Calu3 (cell line): ENCODE measurements at places on chromosomes 12 and 14.

DNA sequence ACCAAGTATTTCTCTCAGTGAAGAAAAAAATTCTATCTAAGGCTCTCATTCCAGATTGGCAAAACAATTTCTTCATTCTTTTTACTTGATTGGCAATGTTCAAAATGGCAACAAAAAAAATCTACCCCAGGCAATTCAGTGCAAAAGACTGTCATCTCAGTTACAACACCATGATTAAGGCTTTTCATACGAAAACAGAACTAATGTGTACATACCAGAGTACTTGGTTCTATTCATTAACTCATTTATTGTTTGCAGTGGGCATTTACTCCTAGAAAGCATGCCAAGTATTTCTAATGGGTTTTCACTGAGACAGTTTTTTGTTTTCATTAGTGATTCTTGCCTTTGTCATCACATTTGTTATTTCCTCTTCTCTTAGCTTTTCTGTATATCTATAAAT lies 33.0 kb downstream of the DBX2 start:
- no peak for DNase-seq

- DNase-seq: no peak
Observed at GRCh38 chr12:65699251-65699650, 125.0 kb upstream of the HMGA2 start.

- no peak for DNase-seq
Observed at GRCh38 chr14:101097109-101097793, 193.7 kb upstream of the RTL1 start.

- no peak for DNase-seq
Observed at GRCh38 chr12:60209933-60210332, 614.1 kb downstream of the SLC16A7 start.

GRCh38 chr12:98572010-98572409 lies 21.5 kb upstream of the SLC25A3 start:
- DNase-seq: no peak

- DNase-seq: no peak
Observed at GRCh38 chr14:52312931-52313355, 1.2 kb upstream of the PTGER2 start.

DNA sequence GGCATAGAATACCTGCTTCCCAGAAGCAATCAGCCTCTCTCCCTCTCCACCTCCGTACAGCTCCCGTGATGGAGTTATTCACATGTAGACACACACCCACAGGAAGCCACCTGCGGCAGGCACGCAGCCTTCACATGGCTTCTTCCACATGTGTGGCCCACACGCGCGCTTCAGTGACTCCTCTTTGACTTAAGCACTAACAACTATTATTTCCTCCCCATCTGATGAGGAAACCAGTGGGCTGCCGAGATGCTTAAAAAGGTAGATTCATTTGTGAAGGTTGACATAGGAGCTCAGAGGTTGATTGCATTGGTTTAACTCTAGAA lies 69.3 kb downstream of the PRMT8 start:
- DNase-seq: no peak

- no peak for DNase-seq
Observed at GRCh38 chr14:78491048-78491447, 320.9 kb downstream of the NRXN3 start.

- DNase-seq: peak; percentile 39
Observed at GRCh38 chr12:31118347-31119191, 44.9 kb downstream of the DDX11 start.

GRCh38 chr14:95915330-95915729 lies 38.7 kb downstream of the TUNAR start:
- no peak for DNase-seq

DNA sequence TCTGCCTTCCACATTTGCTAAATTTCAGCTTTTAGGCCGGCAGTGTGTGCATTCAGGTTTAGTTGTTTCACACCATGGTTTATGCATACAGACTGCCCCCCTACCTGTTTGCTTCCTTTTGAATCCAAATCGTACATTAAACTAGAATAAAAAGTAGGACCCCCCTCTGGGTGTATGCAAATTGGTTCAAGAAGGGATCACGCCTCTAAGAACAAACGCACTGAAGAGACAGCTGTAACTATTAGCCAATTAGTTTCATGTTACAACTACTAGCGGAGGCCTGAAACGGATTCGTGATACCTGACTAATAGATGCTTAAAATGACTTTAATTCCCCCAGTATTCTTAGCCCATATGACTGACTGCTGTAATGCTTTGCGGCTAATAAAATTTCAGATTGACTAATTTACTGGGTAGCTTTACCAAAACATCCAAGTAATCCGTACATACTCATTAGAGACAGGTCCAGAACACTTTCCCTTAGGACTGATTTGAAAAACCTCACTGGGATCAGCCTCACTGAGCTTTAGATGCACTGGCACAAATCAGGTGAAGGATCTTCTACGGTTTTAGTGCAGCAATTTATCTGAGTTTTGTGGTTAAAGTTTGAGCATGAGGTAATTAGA lies 411.8 kb downstream of the NPAS3 start:
- DNase-seq: no peak

GRCh38 chr12:76042147-76042546 lies 10.6 kb upstream of the PHLDA1 start:
- DNase-seq: no peak

DNA sequence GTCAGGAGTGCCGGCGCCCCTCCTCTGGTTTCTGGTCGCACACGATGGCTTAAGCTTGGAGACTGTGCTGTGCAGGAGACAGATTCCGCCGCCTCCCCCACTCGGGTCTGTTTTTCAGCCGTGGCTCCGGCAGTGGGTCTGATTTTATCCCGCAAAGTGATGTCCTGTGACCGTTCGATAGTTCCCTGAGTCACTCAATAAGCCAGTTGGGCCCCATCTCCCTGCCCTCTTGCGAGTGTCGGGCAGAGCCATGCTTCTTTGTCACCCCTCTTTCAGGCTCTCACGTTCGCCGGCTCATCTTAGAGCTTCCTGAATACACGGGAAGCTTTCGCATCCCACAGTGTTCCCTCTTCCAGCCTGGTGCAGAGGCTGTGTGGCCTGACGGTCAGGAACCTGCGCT lies 127.8 kb upstream of the RFLNA start:
- DNase-seq: no peak

GRCh38 chr14:103280278-103280928 lies 53.6 kb upstream of the EIF5 start:
- DNase-seq: no peak

GRCh38 chr12:2783936-2784600 lies 10.7 kb upstream of the FKBP4 start:
- DNase-seq: peak; percentile 65

- DNase-seq: no peak
Observed at GRCh38 chr12:29769162-29769858, 14.4 kb downstream of the TMTC1 start.

DNA sequence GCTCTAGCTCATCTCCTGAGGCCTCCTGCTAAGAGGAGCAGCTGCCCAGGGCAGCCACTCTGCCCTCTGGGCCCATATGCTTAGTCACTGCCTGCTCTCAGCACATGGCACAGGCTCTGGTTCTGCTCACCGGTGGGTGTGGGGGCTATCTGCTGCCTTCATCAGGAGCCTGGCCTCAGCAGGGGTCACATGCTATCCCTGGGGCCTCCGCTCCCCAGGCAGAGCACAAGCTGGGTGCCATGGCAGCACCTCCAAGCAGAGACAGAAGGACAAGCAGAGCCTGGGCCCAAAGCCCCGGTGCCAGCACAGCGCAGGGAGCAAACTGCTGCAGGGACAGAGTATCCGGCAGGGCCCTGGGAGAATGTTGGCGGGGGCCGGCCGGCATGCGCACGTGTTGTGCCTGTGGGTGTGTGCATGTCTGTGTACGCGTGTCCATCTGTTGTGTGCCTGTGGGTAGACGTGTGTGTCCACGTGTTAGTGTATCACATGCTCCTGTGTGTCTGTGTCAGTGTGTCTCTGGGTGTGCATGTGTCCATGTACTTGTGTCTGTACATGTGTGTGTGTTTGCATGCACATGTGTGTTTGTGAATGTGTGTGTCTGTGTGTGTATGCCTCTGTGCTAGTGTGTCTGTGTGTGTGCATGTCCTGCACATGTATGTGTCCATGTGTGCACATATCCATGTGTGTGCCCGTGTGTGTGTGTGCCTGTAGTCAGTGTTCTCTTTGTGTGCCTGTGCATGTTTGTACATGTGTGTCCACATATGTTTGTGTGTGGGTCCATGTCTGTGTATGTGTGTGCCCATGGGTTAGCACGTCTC lies 326.9 kb downstream of the TMEM121 start:
- no peak for DNase-seq

DNA sequence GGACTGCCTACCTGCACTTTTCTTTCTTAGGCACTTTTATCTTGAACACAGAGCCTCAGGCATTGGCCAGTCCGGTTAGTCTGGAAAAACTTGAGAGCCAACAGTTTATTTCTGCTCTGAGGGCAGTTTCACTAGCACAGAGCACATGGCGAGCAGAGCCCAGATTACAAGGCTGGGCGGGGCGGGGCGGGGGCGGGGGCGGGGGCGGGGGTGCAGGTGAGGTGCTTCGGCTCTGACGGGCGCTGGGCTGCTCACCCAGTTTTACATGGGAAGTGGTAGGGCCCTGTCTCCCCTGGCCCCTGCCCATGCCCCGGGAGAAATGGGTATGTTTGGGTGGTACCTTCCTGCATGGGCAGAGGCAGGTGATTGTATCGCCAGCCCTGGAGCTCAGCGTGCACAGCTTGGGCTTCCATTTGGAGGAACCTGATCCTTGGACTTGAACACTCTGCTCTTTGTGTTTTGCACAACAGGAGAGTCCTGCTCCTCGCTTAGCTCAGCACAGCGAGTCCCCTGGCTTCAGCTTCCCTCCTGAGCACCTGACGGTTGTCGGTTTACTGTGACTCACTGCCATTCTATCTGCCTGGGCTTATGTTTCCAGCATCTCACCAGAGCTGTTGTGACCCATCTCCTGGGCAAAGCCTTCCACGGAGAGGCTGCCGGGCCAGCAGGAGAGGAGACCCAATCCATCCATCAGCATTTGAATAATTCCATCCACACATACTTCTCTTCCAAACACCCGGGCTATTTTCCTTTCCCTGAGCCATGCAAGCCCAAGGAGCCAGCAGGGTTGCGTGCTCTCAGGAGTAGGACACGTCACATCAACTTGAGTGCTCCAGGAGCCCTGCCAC lies 108.5 kb downstream of the ARF6 start:
- DNase-seq: peak; percentile 79

DNA sequence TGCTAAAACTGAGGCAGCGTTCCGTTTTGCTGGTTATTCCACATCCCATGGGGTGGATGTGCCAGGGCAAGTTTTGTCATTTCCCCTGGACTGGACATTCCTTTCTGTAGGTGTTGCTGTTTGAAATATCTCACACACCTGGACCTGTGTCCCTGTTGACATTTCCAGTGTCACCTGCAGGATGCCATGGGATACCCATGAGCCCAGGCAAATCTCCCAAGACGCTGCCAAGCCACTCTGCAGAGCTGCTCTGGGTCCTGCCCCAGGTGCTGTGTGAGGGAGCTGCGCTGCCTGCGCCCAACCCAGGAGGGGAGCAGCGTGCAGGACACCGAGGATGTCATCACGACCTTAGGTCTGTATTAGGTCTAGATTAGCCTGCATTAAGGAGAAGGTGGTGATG lies 5.2 kb upstream of the PACS2 start:
- no peak for DNase-seq

GRCh38 chr12:112419297-112420133 lies 768 bp downstream of the PTPN11 start:
- peak; percentile 74 for DNase-seq

DNA sequence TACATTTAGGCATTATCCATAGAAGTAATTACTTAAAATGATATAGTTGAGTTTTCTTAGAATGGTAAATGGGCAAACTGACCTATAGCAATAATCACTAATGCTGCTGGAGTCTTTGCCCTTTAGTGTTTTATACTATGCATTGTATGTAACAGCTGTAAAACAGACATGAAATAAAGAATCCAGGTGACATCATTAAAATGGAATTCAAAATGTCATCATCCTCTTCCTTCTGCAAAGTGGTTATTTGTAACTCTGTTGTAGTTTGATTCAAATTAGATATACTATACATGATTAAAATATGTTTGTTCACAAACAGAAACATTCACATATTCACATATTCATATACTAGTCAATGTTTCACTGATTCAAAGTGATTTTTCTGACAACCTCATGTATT lies 598.8 kb downstream of the SLC16A7 start:
- no peak for DNase-seq

DNA sequence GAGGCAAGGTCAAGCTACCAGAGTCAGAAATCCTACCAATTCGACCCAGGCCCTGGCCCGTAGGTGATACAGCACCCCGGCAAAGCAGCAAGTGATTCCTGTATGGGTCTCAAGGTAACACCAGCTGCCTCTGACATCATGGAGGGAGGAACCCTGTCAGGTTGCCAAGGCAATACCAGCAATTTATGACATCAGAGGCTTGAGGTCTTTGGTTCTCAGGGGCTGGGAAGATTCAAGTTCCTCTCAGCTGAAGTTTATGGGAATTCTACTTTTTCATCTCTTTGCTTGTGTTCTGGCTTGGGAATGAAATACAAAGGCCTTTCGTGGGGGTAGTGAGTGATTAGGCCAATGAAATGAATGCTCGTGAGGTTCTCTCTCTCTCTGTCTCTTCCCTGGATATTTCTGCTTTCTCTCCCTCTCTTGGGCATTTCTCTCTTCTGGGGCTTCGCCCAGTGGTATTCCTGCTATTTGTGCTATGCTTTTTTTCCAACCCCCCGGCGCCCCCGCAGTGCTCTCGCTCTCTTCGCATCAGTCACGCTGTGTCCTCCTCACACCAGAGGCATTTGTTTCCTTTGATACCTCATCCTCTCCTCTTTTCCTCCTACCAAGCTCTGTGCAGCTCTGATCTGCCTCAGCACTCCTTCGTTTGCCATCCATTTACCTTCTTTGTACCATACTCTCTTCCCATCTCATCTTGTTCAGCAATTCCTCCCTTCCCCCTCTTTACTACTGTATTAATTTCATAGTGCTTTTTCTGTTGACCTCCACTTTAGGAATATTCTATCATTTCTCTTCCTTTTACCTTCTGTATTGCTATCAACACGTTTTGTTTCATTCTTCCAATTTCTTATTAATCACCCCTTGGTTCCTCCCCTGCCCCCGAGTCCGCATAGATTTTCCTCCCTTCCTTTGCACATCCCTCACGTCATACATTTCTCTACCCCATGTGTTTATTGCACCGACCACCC lies 2.9 kb downstream of the ZFHX2 start:
- DNase-seq: no peak

DNA sequence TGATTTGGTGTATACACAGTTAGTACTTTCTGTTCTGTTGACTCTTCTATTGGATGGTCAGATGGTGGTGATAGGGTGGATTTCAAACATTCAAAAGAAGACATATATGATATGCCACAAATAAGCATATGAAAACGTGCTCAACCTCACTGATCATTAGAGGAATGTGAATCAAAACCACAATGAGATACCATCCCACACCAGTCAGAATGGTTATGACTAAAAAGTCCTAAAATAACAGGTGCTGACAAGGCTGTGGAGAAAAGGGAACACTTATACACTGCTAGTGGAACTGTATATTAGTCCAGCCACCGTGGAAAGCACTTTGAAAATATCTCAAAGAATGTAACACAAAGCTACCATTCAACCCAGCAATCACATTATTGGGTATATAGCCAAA lies 425.5 kb downstream of the C12orf50 start:
- no peak for DNase-seq

DNA sequence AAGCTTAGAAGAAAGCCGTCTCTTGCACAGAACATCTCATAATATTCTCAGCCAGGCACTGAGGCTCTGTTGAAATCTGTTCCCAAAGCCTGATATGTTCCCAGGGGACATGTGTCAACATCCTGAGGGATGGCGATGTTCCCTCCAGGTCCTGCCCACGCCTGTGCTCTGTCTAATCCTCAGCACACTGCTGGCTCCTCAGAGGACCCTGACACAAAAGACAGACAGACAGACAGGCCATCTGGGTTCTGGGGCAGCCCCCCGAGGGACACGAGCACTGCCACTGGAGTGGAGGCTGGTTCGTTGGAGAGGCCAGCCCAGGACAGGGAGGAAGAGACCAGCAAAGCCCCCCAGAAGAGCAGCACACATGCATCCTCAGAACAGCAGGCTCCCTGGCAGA lies 27.8 kb downstream of the CHGA start:
- no peak for DNase-seq
